ENCODE measurements at places on chromosomes 11 and 22.
A peak's percentile ranks its signal among the peaks of the same experiment; 100 is the strongest.

DNA sequence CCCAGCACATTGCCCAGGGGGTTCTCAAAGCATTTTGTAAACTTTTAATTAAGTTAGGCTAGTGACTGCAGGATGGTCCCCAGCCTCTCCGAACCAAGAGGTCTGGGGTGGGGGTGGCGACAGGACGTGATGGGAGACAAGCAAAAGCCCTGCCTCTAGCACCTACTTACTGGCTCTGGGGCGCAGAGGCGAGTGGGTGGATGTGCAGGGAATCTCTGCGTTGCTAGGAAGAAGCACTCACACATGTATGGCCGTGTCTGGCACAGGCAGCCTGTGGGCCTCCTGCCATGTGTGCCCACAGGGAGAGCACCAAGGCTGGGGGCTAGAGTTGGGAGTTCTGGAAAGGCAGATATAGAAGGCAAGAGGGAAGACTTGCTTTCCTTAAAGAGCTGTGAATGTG, 6.3 kb downstream of the OPCML start:
- no peak for DNase-seq

- DNase-seq: no peak
Measured at GRCh38 chr11:120599816-120600420, 88.4 kb downstream of the GRIK4 start.

DNA sequence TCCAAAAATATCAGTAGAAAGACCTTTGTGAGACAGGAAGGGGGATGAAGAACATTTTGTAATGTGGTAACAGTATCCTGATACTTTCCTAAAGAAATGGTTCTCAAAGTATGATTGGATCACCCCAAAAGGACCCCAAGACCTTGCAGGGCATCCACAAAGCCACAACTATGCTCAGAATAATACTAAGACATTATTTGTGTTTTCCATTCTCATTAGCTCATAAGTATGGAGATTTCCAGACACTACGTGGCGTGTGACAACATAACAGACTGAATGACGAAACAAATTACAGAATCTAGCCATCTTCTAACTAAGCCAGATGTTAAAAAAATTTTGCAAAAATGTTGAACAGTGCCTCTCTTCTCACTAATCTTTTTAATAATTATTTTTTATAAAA, 24.9 kb downstream of the CHEK2 start:
- no peak for DNase-seq

- no peak for DNase-seq
Measured at GRCh38 chr11:96736601-96737000, 346.8 kb downstream of the JRKL start.

GRCh38 chr11:44950625-44951476, at the start of gene TP53I11:
TP53I11 (minus strand) TSS chr11:44950883; CDS start chr11:44938335, 12,548 bp downstream.
- DNase-seq: peak; percentile 78

DNA sequence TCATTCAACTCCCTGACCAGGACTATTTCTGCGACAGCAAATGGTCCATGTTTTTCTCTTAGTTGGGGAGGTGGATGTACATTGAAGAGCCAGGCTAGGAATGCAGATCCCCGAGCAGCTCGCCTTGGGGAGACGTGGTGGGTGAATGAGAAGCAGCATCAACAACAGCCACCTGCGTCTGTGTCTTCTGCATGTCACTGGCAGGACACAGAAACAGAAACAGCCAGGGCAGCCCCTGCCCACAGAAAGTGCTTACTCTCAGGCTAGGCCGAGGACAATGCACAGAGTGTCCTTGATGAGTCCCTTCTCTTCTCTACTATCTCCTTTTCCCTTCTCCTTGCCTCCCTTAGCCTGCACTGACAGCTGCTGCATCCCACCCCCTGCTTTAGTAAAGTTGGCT, 541.9 kb upstream of the CADM1 start:
- no peak for DNase-seq

GRCh38 chr11:118841469-118842242, 42.0 kb upstream of the CXCR5 start:
- peak; percentile 40 for DNase-seq

DNA sequence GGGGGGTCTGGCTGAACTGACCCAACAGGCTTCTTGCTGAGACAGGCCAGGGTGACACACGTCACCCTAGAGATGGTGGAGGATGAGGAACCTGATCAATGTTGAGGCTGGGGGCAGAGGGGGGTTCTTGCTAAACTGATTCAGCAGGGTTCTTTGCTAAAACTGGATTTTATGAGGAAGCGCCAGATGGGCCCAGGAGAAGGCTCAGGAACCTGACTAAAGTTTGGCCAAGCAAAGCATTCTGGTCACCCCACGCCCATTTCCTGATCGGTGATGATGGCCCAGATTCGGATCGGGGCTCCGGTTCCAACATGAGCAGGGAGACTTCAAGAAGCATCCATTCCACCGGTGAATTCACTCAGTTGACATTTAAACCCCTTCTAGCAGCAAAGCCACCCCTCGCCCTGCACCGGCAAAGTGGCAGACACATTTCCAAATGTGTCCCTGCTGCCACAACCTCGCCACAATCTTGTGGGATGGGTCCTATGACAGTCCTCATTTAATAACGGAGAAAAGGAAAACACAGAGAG, 34.2 kb upstream of the SLC22A12 start:
- no peak for DNase-seq

DNA sequence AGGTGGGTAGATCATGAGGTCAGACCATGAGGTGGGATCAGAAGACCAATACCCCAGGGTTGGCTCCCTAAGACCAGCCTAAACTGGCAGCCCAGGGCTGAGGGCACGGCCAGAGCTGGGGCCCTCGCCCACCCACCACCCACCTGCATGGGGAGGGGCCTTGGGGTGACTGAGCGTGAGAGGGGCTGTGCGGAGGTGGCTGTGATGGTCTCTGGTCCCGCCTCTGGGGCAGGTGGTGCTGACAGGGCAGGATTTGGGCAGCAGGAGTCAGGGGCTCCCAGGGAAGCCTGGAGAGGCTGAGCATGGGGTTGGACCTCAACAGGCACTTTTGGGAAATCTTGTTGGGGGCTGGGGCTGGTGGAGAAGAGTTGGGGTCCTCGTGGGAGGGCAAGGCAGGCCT, 39.8 kb upstream of the MUC5AC start:
- no peak for DNase-seq

DNA sequence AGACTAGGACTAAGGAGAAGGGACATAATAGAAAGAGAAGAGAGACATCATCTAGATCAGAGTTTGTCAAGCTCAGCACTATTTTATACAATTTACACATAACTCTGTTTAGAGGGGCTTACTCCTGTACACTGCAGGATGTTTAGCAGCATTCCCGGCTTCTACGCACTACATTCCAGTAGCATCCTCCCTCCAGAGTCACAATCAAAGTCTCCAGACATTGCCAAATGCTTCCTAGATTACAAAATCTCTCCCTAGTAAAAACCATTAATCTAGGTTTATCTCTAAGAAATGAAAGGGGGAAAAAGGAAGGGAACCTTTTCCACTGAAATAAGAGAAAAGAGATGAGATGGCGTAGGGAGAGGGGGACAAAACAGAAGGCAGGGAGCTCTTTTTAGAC, 4.0 kb downstream of the USP28 start:
- no peak for DNase-seq

- DNase-seq: no peak
Measured at GRCh38 chr11:116114198-116114651, 610.0 kb upstream of the CADM1 start.

GRCh38 chr11:120122924-120123683, 14.8 kb downstream of the TRIM29 start:
- DNase-seq: no peak

- DNase-seq: no peak
Measured at GRCh38 chr11:11085580-11085979, 227.7 kb upstream of the ZBED5 start.

GRCh38 chr11:39651857-39652461, 1807.5 kb downstream of the LRRC4C start:
- no peak for DNase-seq

DNA sequence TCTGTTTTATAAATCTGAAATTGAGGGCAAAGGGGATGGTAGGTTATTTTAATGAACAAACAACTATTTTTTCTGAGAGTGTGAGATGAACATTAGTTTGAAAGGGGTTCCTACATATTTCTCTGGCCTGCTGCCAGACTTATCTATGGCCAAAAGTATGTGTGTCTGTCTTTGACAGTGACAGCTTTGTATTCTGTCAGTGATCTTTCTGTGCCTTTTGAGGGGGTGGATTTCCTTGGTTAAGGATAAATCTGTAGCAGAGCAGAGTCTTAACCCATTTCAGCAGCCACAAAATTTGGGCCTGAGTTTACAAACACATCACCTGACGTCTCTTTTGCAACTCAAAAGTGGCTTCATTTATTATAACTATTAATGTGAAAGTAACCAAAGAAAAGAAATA, 30.9 kb downstream of the ZFTA start:
- no peak for DNase-seq

DNA sequence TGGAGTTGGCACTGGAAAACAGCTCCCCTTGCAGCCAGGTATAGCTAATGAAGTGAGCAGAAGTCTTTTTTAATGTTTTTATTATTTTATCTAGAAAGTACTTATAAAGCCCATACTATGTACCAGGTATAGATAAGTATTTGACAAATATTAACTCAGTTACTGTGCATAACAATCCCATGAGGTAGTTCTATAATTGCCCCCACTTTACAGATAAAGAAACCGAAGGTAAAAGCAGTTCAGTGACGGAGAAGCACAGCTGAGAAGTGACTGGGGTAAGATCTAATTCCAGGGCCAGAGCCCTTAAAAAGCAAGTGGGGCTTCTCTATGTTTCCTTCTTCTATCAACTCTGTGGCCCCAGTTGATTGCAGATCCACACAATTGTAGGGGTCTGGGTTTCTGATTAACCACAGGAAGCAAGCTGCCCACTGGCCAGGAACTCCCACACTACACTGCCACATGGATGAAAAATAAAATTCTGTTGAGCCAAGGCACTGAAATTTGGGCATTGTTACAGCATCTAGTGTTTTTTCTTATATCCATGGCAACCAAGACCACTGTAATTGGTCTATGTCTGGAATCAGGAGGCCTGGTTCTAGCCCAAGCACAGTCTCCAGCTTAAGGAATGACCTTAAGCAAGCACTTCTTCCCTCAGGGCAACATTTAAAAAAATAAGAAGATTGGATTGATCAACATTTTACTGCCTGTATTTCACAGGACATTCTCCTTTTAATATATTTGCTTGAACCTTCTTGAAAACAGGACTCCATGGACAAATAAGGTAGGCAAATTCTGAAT, 55.3 kb upstream of the TEAD1 start:
- no peak for DNase-seq

DNA sequence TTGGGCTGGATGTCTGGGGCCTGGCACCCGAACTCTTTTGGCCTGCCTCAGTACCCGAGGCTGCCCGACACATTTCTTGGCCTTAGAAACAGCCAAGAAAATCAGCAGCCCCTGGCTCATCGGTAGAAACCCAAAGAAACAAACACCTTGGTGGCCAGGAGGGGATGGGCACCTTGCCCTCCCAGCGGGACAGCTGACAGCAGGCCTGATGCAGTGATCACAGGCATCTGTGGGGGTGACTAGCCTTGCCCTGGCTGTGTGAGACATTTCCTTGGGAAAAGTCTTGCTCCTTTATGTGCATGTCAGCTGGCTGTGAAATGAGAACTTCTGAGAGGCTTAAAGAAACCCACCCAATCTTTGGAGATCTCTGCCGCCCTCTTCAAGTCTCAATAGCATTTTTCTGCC, 60.9 kb downstream of the SMIM38 start:
- no peak for DNase-seq

Data from activated CD4-positive, alpha-beta T cell treated with anti-CD3 and anti-CD28 coated beads for 4 hours (primary cell).